Suprapubic skin (tissue), 4 donors: ENCODE measurements at places on chromosomes 1 and 21. TPM values are rescaled to one million over a fixed set of nuclear protein-coding genes. Genes with fewer than 3 reads are reported as not detected.

Gene GPATCH3
- 20.5 TPM for total RNA-seq

Gene SMIM1
- 3.4 TPM for total RNA-seq

Gene SYT2
- total RNA-seq = not detected

Gene MAN1A2
- total RNA-seq = 35.2 TPM

Gene FCRL6
- 0.49 TPM for total RNA-seq

Gene CFAP74
- not detected for total RNA-seq

Gene OR2L2
- total RNA-seq = not detected

Gene MAP1LC3C
- total RNA-seq = 1.0 TPM

Gene MEX3A
- 1.5 TPM for total RNA-seq

Gene TEKT2
- total RNA-seq = 0.38 TPM

Gene SPRR2A
- total RNA-seq = not detected

Gene PLPPR5
- total RNA-seq = not detected

Gene PTGER3
- 60.8 TPM for total RNA-seq

Gene PAPPA2
- 0.36 TPM for total RNA-seq

Gene HUNK
- total RNA-seq = 4.8 TPM

Gene SLC22A15
- total RNA-seq = 19.9 TPM

Gene SH2D5
- total RNA-seq = not detected

Gene AMY2B
- 24.2 TPM for total RNA-seq

GRCh38 chr1:54362881-54363340 lies 43.3 kb downstream of the SSBP3 start:
- DNase-seq = no peak

DNA sequence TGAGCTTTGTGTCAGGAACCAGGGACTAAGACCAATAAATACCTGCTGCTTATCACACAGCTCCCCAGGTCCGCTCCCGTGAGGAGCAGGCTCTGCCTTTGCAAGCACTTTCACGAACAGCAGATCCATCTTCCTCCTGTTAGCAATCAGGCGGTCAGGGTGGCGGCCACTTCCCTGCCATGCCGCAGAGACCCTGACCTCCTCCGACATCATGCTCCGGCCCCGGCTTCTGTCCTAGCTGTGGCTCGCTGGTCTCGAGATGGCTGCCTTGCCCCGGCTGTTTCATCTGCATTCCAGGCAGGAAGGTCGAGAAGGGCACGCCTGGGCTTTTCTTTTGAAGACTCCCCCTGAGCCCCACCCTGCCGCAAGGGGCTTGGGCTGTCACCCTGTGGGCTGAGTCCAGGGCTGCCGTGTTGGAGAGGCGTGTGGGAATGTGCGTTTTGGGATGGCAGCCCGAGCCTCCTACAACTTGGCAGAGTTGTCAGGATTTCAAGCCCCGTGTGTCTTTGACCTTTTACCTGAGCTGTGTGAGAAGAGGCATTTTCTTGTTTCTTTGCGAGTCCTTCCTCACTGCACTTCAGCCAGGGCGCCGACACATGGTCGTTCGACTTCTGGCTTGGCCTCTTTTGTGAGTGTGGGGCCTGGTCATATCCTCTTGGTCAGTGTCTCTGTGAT lies 59.5 kb downstream of the AGPAT3 start:
- DNase-seq = no peak

GRCh38 chr21:35032474-35033263 lies 16.4 kb downstream of the RUNX1 start:
- no peak for DNase-seq

GRCh38 chr1:21706151-21706835 lies 37.1 kb upstream of the RAP1GAP start:
- no peak for DNase-seq

DNA sequence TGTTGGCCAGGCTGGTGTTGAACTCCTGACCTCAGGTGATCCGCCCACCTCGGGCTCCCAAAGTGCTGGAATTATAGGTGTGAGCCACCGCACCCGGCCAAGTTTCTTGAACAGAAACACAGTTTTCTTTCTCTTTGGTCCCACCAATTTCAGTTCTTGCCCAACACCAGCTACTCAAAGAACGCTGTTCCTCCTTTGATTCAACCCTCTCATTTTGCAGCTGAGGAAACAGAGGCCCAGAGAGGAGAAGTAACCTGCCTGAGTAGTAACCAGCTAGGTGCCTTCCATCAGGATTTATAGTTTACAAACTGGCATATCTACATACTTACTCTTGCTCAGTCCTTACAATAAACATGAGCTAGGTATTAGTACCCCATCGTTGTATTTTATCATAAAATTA lies 119.9 kb downstream of the SYF2 start:
- no peak for DNase-seq

GRCh38 chr1:102185260-102185659 lies 188.5 kb upstream of the OLFM3 start:
- no peak for DNase-seq

GRCh38 chr1:16074217-16074616 lies 766 bp upstream of the FAM131C start:
- DNase-seq = no peak

- no peak for DNase-seq
Observed at GRCh38 chr1:33599516-33600115, 127.2 kb downstream of the ZSCAN20 start.

- no peak for DNase-seq
Observed at GRCh38 chr1:233282582-233282886, 13.0 kb downstream of the PCNX2 start.

- no peak for DNase-seq
Observed at GRCh38 chr1:86324130-86324822, 71.8 kb downstream of the ODF2L start.

GRCh38 chr1:17097787-17098186 lies 21.5 kb downstream of the PADI2 start:
- DNase-seq = no peak

GRCh38 chr1:15201849-15202551 lies 45.0 kb upstream of the FHAD1 start:
- DNase-seq = no peak

DNA sequence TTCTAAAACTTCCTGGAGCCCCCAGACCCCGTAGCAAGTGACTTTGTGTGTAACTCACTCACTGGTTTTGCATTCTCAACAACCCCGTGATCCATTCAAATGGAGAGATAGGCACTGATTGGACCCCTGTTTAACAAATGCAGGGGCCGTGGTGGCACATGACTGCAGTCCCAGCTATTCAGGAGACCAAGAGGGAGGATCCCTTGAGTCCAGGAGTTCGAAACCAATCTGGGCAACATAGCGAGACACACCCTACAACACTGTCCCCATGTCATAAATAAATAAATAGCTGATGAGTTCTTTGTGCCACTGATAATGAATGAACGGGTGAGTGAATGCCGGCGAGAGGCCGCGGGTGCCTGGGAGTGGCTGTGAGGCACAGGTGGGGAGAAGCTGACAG lies 59.4 kb upstream of the PAX7 start:
- DNase-seq = no peak

DNA sequence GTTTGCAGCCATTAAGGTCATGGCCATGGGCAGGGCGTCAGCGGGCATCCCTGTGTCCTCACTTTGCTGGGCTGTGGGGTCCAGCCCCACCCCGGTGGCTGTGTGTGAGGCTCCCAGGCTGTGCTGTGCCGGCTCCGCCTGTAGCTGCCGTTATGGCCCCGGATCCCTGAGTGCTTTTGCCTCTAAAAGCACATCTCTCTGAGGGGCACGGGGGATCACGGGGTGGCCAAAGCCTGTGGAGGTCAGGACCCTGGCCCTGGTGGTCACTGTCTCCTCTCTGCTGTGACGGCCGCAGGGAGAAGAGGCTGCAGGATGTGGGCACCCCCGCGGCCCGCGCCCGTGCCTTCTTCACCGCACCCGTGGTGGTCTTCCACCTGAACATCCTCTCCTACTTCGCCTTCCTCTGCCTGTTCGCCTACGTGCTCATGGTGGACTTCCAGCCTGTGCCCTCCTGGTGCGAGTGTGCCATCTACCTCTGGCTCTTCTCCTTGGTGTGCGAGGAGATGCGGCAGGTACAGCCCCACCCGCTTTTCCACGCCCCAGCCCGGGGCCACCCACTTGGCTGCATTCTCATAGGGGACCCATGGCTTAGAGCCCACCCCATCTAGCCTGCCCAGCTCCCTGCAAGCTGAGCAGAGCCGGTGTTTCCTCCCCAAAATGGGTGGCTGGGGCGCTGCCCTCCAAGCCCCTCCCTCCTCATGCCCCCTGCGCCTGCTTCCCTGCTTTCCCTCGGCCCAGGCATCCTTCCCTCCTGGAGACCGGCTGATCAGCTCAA lies 48.2 kb downstream of the TRPM2 start:
- no peak for DNase-seq

GRCh38 chr1:56125316-56125715 lies 454.0 kb downstream of the PLPP3 start:
- no peak for DNase-seq

DNA sequence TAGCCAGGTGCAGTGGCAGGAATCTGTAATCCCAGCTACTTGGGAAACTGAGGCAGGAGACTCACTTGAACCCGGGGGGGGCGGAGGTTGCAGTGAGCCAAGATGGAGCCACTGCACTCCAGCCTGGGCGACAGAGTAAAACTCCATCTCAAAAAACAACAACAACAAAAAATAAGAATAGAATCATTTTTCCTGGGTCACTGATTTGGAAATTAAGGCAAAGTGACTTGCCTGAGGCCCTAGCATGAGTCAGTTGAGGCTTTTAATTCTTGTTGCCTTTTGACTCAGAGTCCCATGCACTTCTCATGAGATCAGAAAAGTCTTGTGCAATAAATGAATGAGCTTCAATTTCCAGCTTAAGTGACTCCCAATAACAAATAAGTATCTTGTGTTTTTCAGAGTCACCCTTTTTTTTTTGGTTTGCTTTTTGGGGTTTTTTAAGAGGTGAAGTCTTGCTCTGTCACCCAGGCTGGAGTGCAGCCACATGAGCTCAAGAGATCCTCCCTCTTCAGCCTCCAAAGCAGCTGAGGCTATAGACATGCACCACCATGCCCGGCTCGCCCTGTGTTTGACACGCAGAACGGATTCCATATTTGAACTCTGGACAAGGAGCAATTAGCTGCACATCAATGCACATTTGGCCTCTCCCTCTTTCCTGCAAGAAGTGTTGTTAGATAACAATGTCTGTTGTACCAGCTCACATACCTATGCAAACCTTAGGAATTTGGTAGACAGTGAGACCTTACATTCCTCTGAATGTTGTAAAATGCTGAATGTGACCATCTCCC lies 3.4 kb upstream of the PLEKHM2 start:
- no peak for DNase-seq

GRCh38 chr1:41917835-41918449 lies 780 bp downstream of the HIVEP3 start:
- no peak for DNase-seq

DNA sequence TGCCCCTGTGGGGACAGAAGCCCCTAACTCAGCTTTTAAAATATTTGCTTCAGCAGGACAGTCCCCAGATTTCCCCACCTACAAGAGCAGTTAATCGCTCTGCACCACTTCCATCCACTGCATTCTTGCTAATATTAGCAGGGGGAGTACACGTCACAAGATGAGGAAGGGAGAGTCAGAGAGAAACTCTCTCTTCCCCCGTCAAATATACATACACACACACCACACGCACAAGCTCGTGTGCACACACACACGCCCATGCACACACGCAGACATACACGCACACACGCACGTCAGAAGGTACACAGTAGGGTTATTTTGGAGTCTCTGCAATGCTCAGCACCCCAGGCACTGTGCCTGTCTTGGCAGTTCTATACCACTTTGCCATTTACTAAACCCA lies 2.1 kb downstream of the CLCA1 start:
- no peak for DNase-seq

DNA sequence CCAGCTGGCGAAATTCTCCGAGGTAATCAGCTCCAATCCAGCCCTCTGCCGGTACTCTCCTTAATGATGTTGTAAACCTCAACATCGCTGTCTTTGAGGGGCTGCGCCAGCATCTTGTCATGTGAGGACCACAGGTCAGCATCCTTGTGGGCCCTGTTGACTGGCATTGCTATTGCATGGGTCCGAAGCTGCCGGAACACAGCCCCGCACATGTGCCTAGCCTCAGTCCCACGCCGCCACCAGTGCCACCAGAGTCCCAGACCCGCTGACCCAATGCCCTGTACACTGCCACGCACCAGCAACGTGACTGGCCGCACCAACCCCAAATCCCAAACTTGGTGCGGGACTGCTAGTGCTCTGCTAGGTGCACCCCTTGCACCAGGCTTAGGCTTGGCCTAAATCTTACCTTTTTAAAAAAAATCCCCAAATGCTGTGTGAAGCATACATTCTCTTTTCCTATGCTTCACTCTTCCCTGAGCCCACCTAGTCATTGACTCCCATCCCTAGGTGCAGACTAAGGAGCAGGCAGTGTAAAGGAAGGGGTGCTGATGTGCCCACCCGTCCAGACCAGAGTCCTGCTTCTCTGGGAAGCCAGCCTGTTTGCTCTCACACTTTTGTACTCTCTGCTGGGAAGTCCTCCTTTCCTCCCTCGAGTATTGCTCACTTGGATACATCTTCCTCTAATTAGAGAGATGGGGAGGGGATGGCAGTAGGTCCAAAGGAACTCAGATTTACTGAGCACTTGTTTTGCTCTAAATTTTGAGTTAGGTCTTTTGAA lies 81.9 kb upstream of the ARTN start:
- no peak for DNase-seq

DNA sequence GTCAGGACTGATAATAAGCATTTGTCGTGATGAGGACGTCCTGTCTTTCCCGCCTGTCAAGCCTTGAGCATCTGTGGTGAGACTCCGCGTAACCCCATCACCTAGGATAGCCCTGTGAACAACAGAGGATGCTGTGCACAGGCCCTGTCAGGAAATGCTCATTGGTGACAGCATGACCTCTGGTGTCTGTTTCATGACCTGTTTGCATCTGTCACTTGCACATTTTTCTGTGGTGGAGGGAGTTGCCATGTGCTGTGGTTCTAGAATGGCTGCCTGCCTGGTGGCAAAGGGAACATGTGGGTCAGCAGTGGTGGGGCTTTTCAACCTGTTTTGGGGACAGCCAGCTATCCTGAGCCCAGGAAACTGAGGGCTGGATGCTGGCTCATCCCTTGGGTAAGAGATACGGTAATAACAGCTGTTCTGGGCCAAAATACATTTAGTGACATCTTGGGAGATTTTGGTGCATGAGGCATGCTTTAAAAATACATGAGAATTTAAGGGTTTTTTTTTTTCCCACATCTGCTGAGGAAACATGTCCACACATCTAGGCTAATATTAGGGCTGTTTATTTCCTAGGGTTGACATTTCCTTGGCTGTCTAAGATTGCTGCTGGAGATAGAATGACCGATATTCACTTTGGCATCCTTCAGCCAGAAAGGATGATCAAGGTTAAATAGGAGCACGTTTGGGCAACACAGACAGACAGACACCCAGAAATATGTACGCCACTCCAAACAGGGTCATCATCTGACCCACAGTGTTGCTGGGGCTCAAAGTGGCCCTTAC lies 52.9 kb downstream of the KCNC4 start:
- DNase-seq = no peak
